ENCODE measurements at places on chromosomes 16 and 17.

GRCh38 chr17:82357394-82357793, 1.7 kb upstream of the TEX19 start:
- DNase-seq = no peak

- no peak for DNase-seq
Measured at GRCh38 chr17:49454050-49454449, 39.4 kb upstream of the PHB1 start.

DNA sequence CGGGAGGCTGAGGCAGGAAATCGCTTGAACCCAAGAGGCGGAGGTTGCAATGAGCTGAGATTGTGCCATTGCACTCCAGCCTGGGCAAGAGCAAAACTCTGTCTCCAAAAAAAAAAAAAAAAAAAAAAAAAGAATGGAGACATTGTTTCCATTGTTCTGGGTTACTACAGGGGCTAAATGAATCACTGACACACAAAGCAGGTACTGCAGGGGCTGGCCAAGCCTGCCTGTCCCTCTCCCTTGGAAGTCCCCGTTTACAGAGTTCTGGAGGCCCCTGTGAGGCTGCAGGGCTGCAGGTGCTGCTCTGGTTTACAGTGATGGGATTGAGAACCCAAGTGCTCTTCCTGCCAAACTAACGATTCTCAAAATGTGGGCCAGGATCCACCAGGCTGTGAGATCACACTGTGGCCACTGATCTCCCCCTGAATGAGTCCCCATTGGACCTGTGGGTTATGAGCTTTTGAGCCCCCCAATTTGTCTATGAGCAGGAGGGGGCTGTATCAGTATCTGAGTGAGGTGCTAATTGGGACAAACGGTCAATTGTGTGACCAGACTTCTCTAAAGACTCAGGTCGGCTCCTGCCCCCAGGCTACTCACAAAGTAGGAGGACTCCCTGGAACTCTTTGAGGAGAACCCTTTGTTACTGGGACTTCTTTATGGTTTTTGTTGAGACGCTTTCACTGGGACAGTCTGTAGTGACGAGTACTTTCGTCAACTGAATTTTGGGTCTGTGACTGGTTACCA, 39.0 kb downstream of the DNAH17 start:
- no peak for DNase-seq

DNA sequence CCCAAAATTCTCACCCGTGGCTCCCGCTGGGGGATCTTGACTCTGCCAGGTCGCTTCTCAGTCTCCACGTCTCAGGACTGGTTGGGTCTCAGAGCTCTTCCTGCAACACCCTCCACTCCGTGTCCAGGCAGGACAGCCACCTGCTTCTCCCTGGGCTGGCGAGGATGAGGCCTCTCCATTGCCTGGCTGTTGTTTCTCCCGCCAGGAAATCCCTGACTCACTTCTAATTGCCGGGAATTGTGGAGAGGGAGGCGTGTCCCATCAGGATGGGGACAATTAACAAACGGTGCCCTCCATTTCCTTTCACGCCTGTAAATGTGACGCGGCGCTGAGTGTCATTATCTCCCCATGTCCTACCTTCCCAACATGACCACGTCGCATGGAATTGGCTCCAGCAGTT, 204.5 kb downstream of the RBFOX3 start:
- DNase-seq = no peak

GRCh38 chr16:65142276-65142675, 20.4 kb upstream of the CDH11 start:
- DNase-seq = no peak

DNA sequence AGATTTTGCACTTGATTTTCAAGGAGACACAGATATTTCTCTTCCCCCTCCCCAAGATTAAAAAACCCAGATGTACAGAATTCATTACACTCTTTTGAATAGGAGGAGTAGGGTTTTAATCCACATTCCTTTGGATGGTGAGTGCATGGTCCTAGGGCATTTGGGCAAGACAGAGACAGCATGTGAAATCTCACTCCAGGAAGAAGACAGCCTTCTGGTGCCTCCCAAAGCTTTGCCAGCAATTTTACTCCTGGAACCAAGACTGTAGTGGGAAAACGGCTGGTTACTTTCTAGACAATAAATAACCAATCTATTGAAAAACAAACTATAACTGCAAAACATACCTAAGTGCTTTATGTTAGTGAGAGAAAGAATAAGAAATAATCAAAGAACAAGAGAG, 15.2 kb downstream of the TEX2 start:
- no peak for DNase-seq

- no peak for DNase-seq
Measured at GRCh38 chr17:47864791-47865216, 13.8 kb upstream of the SP6 start.

DNA sequence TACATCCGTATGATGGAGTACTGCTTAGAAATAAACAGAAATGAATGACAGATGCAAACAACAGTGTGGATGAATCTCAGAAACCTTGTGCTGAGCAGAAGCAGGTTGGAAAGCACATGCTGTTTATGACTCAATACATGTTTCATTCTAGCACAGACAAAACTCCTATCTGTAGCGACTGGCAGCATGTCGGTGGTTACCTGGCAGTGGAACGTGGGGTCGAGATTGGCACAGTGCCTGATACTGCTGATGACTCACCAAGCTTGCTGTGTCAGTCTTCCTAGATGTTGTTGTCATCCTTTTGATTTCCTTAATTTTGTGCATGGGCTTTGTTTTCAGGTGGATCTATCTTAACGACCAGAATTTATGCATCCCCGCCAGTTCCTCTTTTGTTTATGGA, 62.1 kb downstream of the GAN start:
- DNase-seq = no peak

DNA sequence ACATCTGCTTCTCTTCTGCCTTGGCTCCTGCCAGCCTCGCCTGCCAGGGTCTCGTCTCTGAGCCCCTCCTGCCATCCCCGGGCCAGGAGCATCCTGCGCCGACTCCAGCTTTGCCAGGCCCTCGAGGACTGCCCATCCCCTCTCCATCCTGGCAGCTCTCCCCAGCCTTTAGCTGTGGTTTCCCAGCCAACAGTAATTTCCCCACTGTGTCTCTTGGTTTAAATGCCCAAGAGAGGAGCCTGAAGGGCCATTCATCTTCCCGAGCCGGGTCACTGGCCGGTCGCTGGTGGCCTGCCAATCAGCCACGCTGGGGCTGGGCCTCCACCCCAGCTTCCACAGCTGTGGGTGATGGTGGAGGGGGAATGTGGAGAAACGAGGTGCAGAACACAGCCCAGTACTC, 47.8 kb downstream of the MRC2 start:
- DNase-seq = no peak

GRCh38 chr17:65576939-65577338, 15.5 kb upstream of the AXIN2 start:
- DNase-seq = no peak

DNA sequence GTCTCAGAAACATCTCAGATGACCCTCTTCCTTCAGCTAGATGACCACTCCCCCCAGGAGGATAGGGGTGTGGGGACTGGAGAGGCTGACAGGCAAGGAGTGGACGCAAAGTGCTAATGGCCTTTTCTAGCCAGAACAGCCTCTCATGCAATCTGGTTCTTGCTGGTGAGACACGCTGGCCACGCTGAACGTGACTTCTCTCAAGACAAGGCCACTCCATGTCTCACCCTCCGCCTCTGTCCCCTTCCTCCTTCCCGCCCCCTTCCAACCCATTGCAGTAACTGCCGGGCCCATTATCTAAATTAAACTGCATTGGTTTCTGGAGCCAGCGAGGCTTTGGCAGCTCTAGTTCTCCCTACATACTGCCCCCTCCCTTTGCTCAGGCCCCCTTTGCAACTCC, 9.5 kb downstream of the CACNA1G start:
- no peak for DNase-seq

DNA sequence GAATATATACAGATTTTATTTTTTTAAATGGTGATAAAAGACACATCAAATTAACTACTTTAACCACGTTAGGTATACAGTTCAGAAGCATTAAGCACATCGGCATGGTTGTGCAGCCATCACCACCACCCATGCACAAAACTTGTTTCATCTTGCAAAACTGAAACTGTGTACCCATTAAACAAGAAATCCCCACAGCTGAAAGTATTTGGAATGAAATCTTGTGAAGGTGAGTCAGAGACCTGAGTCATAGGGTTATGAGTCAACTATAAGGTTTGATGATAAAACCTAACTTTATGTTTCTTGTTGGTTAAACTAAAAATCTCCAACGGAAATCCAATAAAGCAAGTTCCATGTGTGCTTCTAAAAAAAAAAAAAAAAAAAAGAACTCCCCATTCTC, 561.6 kb upstream of the PSMD7 start:
- DNase-seq = no peak

DNA sequence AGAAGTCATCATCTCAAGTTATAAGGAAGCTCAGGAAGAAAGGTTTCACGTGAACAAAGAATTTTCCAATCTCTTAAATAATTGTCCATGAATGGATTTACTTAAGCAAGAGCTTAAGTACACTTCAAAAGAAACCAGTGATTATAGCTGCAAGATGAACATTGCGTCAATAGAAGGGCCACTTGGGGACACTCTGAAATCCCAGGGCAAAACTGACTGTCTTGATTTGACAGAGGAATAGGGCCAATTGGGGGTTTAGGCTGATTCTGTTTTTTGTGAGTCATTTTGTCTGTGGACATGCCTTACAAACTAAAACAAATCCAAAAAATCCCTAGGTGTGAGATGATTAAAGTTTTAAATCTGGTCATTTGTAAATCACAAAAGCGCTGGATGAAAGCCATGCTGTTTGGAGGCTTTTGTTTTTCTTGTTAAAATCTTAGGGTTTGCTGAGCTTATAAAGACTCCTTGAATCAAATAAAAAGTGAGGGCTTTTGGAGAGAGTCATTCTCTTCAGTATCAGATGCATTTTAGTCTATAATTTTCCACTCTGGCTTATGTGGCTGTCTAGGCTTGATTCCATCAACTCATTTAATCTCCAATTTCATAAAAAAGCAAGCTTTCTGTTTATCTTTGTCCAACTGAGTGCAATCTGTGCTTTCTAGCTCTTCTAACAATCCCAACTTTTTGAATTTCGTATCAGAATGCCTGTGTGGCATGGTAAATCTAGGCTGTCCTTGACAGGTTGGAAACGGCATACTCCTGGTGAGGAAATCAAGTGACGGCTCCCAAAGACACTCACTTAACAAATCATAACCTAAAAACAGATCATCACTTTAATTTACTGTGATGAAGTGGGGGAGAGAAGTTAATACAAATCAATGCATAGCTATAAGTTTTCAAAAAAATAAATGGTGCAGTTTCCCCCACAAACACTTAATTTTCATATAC, 98.2 kb upstream of the SOX9 start:
- no peak for DNase-seq

DNA sequence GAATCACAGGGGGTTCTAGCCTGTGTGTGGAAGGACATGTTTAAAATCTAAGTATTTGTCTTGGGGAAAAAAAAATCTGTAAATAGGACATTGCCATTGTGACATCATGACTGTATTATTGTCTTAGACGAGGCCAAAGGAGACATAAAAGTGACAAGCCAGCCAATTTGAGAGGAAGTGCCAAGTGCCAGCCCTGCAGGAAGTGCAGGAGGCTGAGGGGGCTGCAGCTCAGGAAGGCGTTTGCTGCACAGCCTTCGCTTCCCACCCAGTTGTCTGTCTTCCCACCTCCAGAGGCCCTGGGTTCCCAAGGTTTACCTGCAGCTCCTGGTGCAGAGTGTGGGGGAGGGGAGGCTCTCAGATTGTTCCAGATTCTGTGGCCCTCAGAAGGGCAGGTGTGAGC, 1.3 kb downstream of the ADCY7 start:
- DNase-seq = no peak

DNA sequence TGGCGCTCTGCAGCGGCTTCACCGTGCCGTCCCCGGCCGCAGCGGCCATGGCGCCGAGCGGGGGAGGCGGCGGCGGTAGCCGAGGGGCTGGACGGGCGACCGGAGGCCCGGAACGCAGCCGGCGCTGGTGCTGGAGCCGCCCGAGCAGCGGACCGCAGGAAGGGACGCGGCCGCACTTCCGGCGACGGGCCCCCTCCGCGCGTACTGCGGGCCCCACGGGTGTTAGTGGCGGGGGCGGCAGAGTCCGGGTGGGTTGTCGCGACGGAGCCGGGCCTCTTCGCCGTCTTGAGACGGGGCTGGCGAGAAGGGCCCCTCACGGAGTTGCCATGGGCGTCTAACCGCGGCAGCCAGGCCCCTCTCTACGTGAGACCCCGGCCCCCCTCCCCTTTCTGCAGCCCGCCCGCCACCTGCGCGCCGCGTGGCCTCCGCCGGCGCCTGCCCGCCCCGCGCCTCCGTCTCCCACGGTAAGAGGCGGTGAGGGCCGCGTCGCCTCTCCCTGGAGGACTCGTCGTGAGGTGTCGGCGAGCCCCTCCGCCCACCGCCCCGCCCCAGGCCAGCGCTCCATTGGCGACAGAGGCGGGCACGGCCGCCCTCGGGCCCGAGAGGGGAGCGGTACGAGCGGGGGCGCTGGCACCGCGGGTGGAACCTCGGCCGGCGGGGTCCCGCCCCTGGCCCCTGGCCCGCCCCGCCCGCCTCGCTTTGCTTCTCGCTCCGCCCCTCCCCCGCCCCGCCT, at the start of the genes VPS9D1 and ZNF276:
TSS of gene VPS9D1 (minus strand) at position 86 of the 733 bp plus-strand sequence. CDS start at position 49, 37 bp downstream.
TSS of gene ZNF276 (plus strand) at position 725 of the 733 bp plus-strand sequence. CDS start 104 bp downstream, outside the sequence.
- DNase-seq = peak; percentile 64

DNA sequence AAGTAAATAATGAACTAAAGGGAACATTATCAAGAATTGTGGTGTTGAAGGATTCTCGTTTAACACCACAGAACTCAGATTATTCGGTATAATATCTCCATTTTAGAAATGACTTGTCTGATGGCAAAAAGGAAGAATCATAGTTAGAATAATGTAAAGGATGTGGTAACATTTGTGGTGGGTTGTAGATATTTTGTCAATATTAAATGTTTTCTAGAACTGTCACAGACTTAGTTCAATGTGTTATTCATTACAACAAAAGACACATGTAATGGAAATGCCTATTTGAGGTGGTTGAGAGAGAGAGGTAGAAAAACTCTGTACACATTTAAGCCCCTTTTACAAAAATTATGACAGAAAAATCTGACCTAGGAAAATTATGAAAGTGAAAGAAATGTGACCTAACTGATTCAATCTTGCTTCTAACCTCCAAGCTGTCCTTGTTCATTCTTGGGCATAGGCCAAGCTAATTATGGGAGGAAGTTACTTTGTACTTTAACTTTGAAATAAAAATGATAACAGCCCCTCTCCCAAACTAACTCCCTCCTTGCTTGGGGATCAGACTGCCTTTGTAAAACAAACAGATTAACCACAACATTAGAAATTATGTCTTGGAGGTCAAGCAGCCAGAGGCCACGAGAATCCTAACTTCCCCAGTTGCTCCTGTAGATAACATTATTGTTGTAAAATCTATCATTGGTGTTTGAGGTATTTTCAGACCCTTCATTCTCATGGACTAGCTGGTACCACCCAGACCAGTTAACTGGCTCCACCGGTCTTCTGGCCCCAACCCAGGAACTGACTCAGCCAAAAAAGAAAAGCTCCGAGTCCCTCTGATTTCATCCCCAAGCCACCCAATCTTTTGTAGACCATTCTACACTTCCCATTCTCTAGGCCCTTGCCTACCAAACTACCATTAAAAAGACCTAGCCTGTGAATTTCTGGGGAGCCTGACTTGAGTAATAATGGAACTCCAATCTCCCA, 1287.8 kb upstream of the CDH8 start:
- DNase-seq = no peak

DNA sequence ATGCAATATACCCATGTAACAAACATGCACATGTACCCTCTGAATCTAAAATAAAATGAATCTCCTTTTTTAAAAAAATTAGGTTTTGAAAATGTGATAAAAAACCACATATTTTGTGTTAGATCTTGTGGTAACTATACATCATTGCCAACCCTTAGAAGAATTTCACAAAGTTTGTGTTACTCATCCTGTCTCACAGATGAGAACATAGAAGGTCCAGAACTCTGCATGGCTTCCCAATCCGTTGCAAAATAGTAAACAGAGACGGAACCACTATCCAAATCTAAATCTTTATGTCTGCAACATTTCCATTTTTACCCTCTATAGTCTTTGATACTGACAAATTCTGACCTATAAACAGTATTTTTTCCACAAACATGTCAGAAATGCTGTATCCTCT, 759.9 kb downstream of the KCNJ2 start:
- DNase-seq = no peak
